Naive thymus-derived CD8-positive, alpha-beta T cell (primary cell): ENCODE measurements at places on chromosomes 12 and 14.

DNA sequence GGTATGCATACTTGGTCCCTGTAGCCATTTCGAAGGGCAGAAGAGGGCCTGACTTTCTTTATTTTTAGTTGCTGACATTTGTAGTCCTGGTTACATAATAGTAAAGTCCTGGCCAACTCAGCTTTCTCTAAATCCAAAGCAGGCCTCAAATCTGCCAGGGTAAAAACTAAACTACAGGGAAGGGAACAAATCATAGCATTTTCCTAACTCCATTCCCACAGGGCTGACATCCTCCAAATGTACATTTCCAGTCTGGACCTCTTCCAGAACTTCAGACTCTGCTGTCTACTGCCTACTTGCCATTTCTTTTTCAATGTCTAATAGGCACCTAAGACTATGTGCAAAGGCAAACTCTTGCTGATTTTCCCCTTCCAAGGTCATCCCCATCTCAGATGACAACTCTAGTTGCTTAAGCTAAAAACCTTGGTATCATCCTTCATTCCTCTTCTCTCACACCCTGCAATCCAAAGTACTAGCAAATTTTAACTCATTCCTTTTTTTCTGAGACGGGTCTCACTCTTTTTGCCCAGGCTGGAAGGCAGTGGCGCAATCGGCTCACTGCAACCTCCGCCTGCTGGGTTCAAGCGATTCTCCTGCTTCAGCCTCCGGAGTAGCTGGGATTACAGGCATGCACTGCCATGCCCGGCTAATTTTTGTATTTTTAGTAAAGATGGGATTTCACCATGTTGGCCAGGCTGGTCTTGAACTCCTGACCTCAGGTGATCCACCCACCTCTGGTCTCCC lies 2.0 kb downstream of the DDIT3 start:
- DNase-seq = no peak

GRCh38 chr14:32675433-32675832 lies 263.2 kb upstream of the NPAS3 start:
- no peak for DNase-seq

DNA sequence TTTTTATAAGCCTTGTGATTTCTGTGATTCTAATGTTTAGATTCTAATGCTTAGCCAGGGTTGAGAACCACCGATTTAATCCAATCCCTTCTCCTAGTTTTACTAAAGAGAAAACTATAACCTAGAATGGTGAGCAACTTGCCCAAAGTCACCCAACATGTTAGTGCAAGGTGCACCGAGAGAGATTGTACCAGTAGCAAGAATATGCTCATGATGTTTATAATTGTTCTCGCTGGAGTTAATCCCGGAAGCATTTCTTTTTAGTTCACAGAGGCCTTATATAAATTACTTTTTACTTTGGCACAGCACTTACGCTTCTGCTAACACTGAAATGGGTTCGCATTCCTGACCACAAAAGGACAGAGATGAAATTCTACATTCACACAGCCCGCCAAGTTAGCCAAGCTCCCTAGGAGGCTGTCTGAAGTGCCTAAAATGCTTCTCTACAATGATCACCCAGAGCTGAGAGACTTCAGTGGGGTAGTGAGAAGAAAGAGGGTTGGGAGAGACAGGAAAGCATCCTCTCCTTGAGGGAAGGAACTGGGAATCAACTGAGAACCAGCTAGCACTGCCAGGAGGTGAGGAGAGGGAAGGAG lies 579 bp upstream of the BLOC1S1 start:
- no peak for DNase-seq

DNA sequence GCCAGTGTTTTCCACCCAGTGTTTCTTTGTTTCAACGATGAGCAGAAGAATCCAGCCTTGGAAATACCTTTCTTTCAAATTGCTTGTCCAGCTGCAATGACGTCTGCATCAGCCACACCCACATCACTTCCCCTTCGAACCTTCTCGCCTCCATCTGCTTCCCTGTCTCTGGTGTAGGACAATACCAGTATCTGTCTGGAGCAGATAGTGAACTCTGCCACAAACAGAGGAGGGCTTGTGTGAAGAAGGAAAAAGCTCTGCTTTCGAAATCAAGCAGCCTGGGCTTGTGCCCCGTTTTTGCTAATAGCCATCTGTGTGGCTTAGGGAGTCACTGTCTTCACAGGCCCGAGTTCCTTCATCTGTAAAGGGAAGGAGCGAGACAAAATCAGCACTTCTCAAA lies 415.4 kb downstream of the ZFP36L1 start:
- no peak for DNase-seq

DNA sequence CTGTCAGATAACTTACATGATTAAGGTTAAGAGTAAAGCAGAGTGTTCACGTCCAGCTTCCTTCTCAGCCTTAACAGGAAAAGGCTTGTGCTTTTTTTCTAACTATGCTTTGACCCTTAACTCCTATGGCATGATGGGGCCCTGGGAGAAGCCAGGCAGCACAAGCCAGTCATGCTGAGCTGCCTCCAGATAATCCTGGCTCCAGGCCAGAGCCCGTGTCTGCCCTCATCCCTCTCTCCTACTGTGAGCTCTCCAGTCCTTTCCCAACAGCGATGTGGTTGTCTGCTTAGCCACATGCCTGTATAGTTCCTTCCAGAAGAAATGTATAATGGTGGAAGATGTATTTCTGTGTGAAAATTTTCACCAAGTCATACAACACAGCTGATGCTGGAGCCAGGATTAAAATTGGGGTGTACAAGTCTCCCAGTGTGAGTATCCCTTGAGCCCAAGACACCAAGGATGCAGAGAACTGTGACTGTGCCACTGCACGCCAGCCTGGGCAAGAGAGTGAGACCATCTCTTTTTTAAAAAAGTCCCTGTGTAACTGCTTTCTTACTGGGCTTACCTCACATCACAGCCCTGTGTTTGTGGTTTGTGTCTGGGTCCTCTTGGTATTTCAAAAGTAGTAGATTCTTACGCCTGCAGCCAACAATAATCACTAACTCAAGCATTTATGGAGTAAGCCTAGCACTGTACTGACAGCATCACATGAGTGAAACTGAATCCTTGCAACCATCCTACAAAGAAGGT lies 7.9 kb upstream of the ITFG2 start:
- no peak for DNase-seq

DNA sequence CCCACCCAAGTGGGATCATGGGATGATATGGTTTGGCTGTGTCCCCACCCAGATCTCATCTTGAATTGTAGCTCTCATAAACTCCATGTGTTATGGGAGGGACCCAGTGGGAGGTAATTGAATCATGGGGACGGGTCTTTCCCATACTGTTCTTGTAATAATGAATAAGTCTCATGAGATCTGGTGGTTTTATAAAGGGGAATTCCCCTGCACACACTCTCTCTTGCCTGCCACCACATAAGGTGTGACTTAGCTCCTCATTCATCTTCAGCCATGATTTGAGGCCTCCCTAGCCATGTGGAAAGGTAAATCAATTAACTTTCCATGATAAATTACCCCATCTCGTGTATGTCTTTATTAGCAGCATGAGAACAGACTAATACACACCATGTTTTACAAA lies 109.2 kb downstream of the IGF1 start:
- no peak for DNase-seq

DNA sequence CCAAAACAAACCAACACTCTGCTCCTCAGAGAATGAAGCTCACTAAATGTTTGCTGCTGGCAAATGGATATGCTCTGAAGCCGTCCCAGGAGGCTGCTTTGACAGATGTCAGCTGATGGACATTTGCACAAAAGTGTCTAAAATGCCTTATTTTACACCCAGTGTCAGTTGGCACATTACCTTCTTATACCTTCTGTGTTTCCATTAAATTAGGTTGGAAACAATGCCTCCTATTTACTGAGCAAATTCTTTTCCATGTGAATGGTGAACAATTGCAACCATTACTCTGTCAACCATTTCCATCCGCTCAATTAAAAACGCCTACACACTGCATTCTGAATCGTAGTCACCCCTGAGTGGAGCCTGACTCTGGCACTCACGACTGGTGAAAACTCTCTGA lies 1679.9 kb upstream of the FLRT2 start:
- DNase-seq = no peak

DNA sequence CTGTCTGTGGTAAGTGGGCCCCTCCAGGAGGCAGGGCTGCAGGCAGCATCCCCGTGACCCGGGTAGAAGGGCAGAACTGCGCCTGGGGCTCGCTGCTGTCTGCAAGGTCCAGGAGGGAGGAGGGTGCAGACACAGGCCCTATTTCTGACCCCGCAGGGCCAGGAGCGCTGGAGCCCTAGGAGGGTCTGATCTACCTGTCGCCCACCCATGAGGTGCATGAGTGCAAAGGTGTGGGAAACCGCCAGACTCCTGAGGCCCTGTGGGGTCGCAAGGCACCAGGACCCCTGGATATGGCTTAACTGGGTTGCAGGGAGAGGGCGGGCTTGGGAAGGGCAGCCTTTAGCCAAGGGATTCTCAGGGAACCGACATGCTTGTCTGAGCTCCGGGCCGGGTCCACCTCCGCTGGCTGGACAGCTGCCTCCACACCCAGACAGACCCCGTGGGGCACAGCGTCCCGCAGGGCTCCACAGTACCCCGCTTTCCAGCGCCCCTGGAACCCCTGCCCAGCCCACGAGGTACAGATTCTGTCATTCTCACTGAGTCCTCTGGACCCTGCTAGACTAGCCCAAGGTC lies 72.9 kb upstream of the TSPAN11 start:
- DNase-seq = no peak

DNA sequence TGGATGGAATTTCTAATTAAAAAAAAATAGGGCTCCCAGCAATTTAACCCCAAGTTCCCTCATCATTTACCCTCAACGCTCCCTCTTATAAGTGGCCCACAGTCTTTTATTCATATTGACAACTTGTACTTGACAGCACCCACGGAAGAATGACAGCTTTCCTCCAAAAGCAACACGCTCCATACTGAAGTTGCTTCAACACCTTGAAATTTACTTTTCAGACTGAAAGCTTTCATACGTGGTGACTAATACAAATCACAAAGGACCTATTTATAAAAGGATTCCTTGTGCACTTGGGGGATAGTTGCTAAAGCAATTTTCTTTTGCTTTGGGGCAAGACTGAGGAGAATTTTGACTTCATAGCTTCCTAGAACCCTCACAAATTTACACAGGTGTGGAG lies 1629.4 kb upstream of the SEL1L start:
- no peak for DNase-seq

- DNase-seq = no peak
Observed at GRCh38 chr14:98230411-98230810, 1041.6 kb downstream of the BCL11B start.

- DNase-seq = no peak
Observed at GRCh38 chr12:24860546-24860945, 88.4 kb downstream of the BCAT1 start.

GRCh38 chr12:103334466-103334865 lies 161.3 kb downstream of the C12orf42 start:
- DNase-seq = no peak

DNA sequence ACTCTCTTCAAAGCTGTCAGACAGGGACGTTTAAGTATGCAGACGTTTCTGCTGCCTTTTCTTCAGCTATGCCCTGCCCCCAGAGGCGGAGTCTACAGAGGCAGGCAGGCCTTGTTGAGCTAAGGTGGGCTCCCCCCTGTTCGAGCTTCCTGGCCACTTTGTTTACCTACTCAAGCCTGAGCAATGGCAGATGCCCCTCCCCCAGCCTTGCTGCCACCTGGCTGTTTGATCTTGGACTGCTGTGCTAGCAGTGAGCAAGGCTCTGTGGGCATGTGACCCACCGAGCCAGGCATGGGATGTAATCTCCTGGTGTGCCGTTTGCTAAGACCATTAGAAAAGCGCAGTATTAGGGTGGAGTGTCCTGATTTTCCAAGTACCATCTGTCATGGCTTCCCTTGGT lies 900.4 kb upstream of the MDGA2 start:
- no peak for DNase-seq

- DNase-seq = no peak
Observed at GRCh38 chr12:20444595-20445170, 76.3 kb downstream of the PDE3A start.
